Hematopoietic multipotent progenitor cell treated with erythropoietin and hydrocortisone succinate and interleukin-3 and kit ligand, for 15 days (in vitro differentiated cells): ENCODE measurements at places on chromosomes 6 and 20.
A peak's percentile ranks its signal among the peaks of the same experiment; 100 is the strongest.

- no peak for DNase-seq
Measured at GRCh38 chr6:120348926-120349325, 985.4 kb downstream of the TBC1D32 start.

GRCh38 chr6:142738731-142739130, 206.2 kb downstream of the HIVEP2 start:
- DNase-seq: no peak

- no peak for DNase-seq
Measured at GRCh38 chr20:32359633-32360332, 1.7 kb downstream of the ASXL1 start.

- no peak for DNase-seq
Measured at GRCh38 chr6:112912416-112913101, 565.4 kb downstream of the RFPL4B start.

DNA sequence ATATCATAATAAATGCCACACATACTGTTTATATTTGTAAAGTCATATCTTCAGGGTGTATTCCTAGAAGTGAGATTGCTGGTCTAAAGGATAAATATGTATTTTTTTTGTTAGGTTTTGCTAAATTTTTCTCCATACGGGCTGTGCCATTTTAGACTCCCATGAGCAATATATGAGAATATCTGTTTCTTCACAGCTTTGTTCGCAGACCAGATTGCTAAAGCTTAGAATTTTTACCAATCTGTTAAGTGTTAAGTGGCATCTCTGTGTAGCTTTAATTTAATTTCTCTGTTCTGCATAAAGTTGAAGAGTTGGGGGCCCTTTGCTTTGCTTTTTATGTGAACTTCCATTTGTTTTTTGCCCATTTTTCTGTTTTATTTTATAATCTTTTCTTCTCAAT, 32.3 kb upstream of the NUS1 start:
- no peak for DNase-seq

DNA sequence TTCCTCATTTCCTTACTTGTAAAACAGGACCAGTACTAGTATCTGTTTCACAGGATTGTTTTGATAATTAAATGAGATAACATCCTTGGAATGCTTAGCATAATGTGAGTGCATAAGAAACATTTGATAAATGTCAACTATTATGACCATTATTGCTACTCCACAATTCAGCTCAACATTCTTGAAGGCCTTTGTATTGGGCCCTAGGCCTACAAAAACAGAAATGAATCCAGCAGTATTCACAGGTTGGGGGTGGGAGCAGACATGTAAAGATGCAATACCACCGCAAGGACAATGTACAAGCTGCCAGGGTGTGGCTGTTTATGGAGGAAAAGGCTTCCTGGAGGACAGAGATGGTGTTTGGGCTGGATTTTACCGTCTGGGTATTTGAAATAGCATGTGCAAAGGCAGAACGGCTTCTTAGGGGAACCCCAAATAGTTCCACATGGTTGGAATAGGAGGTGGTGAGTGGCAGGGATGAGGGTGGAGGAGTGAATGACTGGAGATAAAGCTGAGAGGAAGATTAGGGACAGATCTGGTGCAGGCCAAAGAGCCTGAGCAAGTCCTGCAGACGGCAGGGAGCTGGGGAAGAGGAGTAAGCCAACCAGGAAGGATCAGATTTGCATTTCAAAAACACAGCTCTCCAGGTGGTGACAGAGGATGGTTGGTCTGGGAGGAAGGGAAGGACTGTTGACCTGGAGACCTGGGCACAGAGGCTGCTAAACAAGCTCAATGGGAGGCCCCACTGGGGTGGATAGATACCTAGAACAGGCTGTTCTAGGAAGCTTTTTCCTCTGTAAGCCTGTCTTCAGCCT, 57.0 kb upstream of the EPB41L1 start:
- DNase-seq: no peak

GRCh38 chr6:128558021-128558420, 37.6 kb upstream of the PTPRK start:
- DNase-seq: no peak

- DNase-seq: no peak
Measured at GRCh38 chr6:12163149-12163548, 127.0 kb upstream of the EDN1 start.

DNA sequence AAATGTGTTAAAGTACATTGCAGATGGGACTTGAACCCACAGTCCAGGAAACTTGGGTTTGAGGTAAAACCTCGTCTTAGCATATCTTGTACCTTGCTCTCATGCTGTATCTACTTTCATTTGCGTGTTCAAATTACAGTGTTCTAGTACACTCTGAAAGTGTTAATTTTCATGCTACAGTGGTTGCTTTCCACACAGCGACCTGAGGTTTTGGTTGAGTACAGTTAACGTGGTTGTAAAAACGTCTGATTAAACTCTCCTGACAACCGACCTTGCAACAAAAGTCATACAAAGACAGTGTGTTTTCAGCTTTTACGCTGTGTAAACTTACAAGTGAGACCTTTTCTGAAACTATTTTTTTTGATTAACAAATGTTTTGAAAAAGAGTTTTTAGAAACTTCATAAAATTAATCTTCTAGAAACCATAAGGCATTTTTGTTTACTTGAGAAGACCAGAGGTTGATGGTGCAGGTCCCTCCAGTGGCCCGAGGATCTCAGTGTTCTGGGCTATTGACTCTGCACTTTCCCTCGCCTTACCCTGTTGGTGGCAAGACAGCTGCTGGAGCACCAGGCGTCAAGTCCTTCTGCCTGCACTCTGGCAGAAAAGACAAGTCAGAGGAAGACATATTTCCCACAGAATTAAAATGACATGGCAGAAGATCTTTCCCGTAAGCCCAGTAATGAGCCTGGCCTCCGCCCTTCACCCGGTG, 334.0 kb downstream of the THBS2 start:
- DNase-seq: no peak

- no peak for DNase-seq
Measured at GRCh38 chr20:7994809-7995208, 24.8 kb downstream of the TMX4 start.

DNA sequence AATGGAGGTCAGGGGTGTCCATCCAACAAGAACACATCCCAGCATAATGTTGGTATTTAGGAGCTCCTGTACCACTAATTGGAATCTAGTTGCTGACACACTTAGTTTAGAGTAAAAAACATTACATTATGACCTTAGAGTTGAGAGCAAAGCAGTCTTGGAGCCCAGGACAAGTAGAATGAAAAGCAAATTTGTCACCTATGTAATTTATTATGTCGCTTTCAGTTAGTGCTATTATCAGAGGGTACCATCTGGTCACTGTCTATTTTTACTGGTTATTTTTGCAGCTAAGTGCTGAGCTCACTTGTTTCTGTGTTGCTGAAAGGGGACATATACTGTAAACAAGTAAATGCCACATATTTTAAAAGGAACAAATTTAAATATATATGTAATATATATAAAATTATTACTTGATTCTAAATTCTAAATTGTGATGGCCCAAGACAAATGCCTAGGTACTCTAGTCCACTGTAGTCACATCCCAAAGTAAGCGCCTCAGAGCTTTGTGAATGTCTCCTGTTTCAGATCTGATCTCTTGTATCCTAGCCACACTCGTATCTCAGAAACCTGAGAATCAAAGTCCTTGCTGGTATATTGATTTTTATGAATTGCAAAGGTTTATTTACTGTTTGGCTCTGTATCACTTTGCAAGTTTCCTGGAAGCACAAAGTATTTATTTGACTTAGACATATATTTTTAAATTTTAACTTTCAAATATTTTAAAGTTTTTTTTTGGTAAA, 148.6 kb upstream of the MAN1A1 start:
- peak; percentile 20 for DNase-seq

- DNase-seq: no peak
Measured at GRCh38 chr6:80439721-80440470, 333.4 kb downstream of the BCKDHB start.

GRCh38 chr6:151679081-151679480, 128.4 kb upstream of the ESR1 start:
- DNase-seq: no peak

DNA sequence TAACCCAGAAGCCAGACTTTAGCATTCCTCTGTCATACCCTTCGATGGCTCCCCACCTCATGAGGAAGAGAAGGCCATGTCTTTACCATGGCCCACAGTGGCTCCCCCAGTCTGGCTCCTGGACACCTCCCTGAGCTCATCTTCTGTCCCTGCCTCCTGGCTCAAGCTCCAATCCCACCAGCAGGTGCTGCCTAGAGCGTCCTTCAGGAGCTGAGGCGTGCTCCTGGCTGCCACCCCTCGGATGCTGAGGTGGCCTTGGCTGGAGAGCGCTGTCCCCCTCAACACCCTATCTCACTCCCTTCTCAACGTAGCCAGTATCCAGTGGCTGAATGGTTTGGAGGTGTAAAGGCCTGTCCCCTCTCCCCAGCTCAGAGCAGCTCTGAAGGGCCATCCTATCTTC, 47.4 kb upstream of the RANBP9 start:
- no peak for DNase-seq

DNA sequence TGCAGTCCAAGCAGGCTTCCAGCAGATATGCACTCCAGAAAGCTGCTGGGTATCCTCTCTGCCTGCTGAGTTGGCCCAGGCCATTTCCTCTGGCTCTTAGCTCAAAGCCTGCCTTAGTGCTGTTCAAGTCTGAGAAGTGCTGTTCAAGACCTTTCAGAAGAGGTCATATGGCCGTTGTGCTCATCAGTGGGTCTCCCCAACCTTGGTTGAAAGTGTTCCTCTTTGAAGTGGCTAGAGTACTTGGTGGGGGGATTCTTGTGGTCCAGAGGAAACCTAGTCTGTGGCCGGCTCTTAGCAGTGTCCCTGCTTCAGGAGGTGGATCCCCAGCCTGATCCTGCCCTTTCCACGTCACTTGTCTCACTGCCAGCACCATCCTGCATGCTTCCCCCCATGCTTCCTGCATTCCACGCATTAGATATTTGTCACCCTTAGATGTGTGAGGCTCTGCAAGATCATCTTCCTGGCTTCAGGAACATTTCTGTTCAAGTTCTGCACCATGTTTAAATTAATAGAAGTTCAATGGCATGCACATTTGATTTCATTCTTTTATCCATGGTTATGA, 105.0 kb downstream of the FIG4 start:
- no peak for DNase-seq

- no peak for DNase-seq
Measured at GRCh38 chr20:19973961-19974629, 43.1 kb upstream of the NAA20 start.

GRCh38 chr6:150380256-150380655, 11.4 kb downstream of the IYD start:
- no peak for DNase-seq

- no peak for DNase-seq
Measured at GRCh38 chr6:138264372-138264880, 46.1 kb upstream of the PBOV1 start.

- DNase-seq: no peak
Measured at GRCh38 chr6:160013987-160014868, 45.3 kb downstream of the IGF2R start.

DNA sequence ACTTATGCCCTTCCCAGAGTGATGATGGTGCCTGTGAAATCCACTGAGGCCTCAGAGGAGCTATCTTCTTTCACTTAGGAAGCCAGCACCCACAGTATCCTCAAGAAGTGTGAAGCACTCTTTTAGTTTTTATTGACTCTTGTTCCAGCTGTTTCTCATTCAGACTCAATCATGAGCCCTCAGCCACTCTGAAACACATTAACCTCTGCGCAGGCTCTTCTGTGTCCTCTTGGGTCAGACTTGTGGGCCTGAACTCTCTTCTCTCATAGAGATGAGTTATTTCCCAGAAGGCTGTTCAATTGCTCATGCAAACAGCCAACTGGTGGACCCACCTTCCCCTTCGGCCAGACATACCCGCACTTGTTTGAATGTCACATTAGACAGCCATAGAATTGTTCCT, 27.8 kb upstream of the PREP start:
- DNase-seq: no peak

DNA sequence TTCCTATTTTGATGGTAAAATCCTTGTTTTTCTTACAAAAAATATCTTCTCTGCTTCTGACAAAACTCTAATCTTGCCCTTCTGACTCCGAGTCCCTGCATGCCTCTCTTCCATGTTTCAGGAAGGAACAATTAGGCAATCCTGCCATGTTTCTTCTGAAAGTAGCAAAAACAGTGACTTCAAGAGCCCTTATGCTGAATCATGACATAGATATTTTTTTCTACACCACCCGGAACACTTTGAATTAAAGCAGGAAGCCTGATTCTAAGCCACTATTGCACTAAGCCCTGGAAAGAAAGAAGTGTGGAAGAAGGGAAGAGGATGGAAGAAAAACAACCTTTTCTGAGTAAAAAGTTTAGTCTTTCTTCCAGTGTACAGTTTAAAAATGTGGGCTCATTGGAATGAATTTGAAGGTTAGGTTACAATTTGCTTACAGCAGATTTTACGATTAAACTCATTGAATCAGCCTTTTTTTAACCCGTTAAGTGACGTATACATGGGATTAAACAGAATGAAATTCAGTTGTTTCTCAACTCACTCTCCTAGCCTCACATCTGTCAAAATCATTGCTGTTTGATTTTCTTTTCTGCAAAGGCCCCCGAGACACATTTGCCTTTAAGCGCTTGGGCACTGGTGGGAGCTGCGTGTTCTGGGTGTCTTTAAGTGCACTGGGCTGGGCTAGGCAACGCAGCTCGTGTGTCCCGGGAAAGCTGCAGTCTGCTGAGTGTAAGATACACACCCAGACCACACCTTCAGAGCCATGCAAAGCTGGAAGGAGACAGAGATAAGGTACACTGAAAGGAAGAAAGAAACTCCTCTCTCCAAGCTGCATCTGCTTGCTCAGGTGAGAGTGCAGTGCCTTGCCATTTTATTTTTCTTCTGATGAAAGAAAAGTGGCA, 159.4 kb upstream of the CITED2 start:
- peak; percentile 89 for DNase-seq
